Esophagus squamous epithelium (tissue), 5 donors: ENCODE measurements at places on chromosomes 2 and 18.

GRCh38 chr2:198662905-198663304 is 794.8 kb downstream of the SATB2 start:
- DNase-seq, result no peak

- no peak for DNase-seq
Measured at GRCh38 chr2:55047677-55048299, 2.5 kb downstream of the RTN4 start.

- no peak for DNase-seq
Measured at GRCh38 chr2:84701880-84702279, 179.0 kb downstream of the TRABD2A start.

GRCh38 chr2:131011486-131011885 is 81.8 kb downstream of the FAM168B start:
- DNase-seq, result no peak

GRCh38 chr2:84652431-84652830 is 136.1 kb downstream of the DNAH6 start:
- no peak for DNase-seq

DNA sequence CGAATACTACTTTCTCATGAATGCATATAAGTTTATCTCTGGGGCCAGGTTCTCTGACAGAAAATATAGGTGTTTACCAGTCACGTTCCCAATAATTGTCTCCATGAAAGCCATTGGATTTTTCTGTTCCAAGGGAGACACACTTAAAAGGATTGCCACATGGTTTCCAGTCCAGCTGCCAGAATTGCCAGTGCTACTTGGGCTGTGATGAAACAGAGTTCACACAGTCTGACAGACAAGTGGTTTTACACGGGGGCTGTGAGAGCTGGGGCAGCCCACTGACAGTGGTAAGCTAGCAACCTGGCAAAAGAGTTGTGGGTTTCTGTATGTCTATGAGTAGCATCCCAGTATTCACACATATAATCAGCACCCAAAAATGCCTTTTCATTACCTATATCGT is 27.7 kb upstream of the ATRAID start:
- no peak for DNase-seq

DNA sequence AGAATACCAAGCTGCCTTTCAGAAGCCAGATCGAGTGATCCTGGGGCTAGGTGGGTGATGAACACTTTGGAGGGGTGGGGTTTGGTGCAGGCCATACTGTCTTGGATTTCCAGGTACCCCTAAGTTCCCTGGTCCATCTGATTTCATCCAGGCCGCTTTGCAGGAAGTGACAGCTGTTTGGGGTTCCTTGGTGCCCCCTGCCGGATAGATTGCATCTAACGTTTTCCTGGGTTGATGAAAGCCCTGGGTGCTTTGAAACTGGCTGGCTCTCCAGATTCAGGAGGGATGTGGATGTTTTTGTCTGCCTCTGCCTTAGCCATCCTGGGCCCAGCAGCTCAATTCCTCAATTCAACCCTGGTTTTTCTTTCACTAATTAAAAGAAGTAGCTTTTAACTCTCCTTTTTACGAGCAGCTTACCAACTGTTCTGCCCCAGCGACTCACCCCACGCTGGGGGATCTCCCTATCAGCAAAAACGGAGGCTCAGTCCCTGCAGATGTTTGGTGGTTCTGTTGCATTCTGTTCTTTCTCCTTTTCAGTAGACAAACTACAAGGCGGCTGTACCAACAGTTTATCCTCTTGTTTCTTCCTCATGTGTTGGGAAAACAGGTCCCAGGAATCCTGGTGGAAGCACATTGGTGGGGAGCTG is 37.1 kb downstream of the ARHGEF4 start:
- no peak for DNase-seq

DNA sequence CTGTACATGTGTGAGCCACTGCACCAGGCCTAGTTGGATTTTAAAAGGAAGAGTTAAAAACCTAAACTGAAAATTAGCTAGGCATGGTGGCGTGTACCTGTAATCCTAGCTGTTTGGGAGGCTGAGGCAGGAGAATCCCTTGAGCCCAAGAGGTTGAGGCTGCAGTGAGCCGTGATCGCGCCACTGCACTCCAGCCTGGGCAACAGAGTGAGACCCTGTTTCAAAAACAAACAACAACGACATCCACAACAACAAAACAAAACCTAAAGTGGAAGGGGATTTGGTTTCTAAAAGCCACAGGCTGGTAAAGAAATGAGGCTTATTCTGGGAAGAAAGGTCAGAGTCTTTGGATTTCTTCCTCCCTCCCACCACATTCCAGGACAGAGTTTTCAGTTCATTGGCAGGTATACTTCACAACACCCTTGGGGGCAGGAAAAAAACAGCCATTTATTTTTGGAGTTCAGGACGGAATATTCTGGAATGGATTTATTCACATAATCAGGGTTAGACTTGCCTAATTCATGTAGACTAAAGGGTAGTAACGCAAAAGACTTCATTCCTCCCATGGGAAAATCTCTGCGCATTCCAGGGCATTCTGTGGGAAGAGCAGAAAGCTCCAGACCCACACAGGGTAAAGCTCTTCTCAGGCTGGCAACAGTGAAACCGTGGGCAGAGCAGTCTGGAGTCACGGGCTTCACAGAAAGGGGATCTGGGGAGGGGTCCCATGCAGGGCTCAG is 34.9 kb downstream of the TEX44 start:
- no peak for DNase-seq

GRCh38 chr2:36589230-36589630 is 8.7 kb downstream of the FEZ2 start:
- no peak for DNase-seq

GRCh38 chr2:24471662-24472061 is 19.4 kb upstream of the NCOA1 start:
- DNase-seq, result no peak

GRCh38 chr2:144524118-144525009 is 4.4 kb upstream of the ZEB2 start:
- DNase-seq, result no peak

- no peak for DNase-seq
Measured at GRCh38 chr2:17166506-17166905, 351.7 kb downstream of the RAD51AP2 start.

DNA sequence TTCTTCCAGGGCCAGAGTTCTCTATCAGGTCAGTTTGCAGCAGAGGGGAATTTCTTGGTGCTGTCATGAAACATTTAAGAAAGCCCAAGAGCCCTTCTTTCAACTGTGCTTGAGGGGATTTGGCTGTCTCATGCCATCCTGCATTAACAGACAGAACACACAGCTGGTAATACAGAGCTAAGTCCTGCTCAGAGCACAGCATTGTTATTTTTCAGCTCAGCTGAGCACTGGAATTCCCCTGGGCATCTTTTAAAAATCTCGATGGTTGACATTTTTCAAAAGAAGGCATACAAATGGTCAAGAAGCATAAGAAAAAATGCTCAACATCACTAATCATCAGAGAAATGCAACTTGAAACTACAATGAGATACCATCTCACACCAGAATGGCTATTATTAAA is 14.9 kb upstream of the IL1R2 start:
- no peak for DNase-seq

DNA sequence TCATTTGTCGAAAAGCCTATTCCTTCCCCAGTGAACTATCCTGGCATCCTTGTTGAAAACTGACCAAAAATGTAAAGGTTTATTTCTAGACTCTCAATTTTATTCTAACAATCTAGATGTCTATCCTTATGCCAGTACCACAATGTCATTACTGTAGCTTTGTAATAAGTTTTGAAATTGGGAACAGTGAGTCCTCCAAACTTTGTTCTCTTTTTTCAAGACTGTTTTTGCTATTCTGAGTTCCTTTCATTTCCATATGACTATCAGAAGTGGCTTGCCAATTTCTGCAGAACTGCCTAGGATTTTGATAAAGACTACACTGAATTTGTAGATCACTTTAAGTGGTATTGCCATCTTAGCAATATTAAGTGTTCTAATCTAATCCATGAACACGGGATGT is 9.7 kb downstream of the STARD7 start:
- DNase-seq, result no peak

DNA sequence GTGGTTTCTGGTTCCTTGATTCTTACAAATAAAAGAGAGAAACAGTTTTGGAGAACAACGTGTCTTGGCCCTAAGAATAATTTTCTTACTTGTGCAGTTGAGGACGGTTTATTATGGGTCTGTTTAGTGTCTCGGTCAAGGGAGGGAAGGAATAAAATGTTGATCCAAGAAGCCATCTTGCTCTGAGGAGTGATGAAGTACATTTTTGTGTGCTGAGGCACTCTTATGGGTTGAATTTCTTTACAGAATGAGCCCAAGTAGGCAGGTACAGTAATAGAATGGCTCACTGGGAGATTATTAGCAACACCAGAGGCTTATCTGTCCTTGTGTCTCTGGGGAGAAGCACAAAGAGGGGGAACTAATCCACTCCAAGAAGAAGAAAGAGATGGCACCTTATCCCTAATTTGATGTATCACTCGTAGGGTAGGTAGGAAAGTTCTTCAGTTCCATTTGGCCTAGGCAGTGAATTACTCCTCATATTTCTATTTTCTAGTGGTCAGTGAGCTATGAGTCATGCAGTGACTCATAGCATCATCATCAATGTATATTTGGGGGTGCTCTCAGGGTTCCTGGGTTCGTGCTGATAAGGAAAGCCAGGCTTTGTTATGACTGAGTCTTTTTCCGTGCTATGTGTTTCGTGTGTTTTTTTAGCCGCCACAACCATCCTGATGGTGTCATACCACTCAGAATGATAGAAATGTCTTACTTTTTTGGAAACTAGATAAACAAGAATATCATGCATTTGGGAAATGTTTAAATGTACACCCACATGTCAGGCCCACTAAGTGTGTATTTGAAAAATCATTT is 250.1 kb upstream of the CTAGE1 start:
- DNase-seq, result no peak

GRCh38 chr2:127599211-127599610 is 46.7 kb upstream of the GPR17 start:
- DNase-seq, result no peak

DNA sequence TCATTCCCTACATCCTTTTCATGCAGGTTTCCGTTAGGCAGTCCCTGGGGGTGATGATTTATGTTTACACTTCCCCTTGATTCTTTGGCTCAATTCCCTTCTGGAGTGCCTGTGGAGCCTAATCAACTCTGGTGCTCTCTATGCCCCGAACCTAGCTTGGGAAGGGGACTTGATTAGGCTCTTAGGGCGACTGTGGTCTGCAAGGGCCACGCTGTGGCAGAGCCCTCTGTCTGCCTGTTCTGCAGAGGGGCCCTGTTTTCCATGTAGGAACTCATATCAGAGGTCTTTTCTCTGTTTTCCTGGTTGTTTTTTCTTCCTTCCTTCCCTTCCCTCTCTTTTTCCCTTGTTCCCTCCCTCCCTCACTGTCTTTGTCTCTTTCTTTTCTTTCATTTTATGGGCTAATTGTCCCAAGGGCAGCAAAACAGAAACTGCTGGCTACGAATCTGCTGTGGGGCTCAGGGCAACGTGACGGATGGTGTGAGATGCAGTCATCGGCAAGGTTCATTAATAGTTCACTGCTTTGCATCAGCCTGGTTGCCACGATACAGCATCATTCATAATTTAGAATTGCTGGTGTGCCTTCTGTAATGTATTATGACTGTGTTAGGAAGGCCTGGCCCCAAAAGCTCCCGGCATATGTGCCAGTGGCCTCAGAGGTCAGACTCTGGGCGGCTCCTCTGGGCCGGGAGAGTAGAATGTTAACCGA is 134.5 kb downstream of the NAPG start:
- DNase-seq, result no peak

DNA sequence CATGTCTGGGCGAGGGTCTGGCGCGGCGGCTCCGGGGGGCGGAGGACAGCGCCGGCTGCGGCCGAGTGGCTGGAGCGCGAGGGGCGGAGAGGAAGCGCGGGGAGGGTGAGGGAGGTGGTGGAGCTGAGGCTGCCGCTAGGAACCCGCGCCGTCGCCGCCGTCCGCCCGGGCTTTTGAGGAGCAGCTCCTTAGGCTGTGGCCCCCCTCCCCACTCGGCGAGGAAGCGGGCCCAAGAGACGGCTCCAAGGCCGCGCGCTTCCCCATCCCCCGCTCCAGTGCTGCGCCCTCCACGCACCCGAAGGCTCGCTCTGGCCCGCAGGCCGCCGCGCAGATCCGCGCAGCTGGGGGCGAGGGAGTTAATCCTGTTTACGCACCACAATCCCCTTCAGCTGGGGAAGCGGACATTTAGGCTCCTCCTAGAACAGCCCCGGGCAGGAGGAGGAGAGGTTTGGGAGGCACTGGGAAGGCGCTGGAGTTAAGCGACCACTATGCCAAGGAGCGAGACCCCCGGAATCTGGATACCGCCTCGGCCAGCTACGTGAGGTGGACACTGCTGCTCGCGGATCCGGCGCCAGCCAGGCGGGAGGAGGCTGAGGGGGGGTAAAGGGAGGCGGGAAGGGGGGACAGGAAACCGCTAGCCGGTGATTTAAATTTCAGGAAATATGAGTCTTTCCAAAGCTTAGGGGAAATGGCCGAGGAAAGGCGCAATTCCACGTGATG is at the start of gene CNRIP1:
TSS of gene CNRIP1 (minus strand) at position 552 of the 720 bp plus-strand sequence. CDS start at position 3, 549 bp downstream.
- DNase-seq, result no peak

- no peak for DNase-seq
Measured at GRCh38 chr18:32891130-32891529, 118.3 kb upstream of the KLHL14 start.

- DNase-seq, result no peak
Measured at GRCh38 chr18:41646915-41647620, 308.0 kb upstream of the PIK3C3 start.

GRCh38 chr2:195666113-195666712 is 9.2 kb downstream of the SLC39A10 start:
- DNase-seq, result no peak

GRCh38 chr2:211391189-211391567 is 834.8 kb downstream of the CPS1 start:
- no peak for DNase-seq

DNA sequence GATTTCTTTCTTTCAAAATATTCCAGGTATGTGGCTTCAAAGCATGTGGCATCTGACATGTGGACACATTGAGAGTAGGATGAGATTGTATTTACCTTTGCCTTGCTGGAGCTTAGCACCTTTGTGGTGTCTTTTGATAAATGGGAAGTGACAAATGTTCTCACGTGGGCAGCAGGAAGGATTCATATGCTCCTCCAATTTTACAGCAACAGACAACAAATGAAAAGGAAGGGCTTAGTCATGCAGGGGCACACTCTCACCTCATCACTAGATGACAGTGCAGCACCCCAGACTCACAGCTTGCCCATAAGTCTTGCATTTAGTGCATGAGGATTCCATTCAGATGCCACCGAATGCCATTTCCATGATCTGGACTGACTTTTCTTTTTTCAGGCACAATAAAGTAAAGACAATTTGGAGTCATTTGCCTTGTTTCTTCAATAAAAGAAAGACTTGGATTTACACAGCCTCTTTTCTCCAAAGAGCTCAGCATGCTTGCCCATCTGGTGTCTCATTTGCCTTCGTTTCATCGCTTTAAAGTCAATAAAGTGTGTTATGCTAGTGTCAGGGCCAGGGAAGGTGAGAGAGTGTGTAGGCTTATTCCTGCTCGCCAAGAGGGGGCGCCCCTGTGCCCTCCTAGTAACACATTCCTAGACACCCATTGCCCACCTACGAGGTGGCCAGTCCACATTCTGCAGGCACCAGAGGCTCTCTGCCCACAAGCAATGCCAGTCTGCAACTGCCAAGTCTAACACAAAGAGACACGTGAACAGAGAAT is 39.6 kb upstream of the DAPL1 start:
- no peak for DNase-seq

DNA sequence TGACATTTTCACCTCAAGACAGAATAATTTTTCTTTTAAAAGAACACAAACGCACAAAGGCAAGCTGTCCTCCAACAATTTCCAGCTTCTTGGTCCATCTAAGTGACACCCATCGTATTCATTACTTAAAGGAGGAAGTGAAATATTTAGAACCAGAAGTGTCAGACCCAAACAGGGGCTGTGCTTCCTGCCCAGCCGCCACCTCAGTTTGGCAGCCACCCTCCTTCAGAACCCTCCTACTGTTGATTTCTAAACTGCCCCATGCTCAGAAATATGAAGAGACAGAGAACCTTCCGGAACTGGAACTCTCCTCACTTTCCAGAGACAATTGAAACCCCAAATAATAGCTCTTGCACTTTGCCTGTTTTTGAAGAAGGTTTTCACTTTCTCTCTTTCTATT is 734.8 kb upstream of the SALL3 start:
- DNase-seq, result no peak
